ENCODE measurements at places on chromosomes 16 and 17. TPM values are rescaled to one million over a fixed set of nuclear protein-coding genes. Genes with fewer than 3 reads are reported as not detected.
A peak's percentile ranks its signal among the peaks of the same experiment; 100 is the strongest.

GRCh38 chr16:8768692-8769091, 28.7 kb downstream of the TMEM186 start:
- no peak for DNase-seq

GRCh38 chr16:56488035-56488434, 31.8 kb downstream of the BBS2 start:
- DNase-seq: no peak

- no peak for DNase-seq
These were observed 761 bp upstream of the MATCAP1 start for GRCh38 chr16:67184453-67184994.

Gene KRTAP4-9
- total RNA-seq: not detected

DNA sequence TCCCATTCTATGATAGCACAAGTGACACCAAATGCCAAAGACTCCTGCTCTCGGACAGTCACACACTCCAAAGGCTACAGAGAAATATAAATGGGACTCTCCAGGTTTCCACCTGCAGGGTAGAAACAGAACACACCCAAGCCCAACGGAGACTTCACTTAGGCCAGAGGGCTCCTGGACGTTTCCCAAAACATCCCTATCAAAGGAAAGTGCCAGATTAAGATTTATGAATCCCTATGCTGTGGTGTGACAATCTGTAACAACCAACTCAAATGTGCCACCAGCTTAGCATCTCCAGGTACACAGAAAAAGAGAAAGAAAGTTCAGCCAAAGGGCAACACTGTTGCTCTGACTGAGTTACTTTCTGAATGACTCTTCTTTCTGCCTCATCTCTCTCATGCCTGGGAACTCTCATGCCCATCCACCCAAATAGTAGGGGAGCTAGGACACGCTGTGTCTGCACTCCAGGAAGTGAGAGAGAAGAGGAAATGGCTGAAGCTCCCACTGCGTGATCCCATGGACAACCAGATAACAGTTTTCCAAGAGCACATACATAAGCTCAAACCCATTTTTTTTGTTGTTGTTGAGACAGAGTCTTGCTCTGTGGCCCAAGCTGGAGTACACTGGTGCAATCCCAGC, 49.7 kb downstream of the SMG6 start:
- no peak for DNase-seq

Gene CHMP1A
- total RNA-seq: 41.7 TPM

DNA sequence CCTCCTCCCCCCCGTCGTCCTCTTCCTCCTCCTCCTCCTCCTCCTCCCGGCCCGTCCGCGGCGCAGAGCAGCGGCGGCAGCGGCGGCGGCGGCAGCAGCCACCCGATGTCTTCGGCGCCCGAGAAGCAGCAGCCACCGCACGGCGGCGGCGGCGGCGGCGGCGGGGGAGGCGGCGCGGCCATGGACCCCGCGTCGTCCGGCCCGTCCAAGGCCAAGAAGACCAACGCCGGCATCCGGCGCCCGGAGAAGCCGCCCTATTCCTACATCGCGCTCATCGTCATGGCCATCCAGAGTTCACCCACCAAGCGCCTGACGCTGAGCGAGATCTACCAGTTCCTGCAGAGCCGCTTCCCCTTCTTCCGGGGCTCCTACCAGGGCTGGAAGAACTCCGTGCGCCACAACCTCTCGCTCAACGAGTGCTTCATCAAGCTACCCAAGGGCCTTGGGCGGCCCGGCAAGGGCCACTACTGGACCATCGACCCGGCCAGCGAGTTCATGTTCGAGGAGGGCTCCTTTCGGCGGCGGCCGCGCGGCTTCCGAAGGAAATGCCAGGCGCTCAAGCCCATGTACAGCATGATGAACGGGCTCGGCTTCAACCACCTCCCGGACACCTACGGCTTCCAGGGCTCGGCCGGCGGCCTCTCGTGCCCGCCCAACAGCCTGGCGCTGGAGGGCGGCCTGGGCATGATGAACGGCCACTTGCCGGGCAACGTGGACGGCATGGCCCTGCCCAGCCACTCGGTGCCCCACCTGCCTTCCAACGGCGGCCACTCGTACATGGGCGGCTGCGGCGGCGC, at the start of gene FOXF1:
Gene FOXF1, plus strand, starts transcription at position 63 of the 797 bp plus-strand sequence. Its CDS starts 43 bp downstream, at position 106.
- DNase-seq: peak; percentile 45

Gene NPIPA8
- 0.62 TPM for total RNA-seq

DNA sequence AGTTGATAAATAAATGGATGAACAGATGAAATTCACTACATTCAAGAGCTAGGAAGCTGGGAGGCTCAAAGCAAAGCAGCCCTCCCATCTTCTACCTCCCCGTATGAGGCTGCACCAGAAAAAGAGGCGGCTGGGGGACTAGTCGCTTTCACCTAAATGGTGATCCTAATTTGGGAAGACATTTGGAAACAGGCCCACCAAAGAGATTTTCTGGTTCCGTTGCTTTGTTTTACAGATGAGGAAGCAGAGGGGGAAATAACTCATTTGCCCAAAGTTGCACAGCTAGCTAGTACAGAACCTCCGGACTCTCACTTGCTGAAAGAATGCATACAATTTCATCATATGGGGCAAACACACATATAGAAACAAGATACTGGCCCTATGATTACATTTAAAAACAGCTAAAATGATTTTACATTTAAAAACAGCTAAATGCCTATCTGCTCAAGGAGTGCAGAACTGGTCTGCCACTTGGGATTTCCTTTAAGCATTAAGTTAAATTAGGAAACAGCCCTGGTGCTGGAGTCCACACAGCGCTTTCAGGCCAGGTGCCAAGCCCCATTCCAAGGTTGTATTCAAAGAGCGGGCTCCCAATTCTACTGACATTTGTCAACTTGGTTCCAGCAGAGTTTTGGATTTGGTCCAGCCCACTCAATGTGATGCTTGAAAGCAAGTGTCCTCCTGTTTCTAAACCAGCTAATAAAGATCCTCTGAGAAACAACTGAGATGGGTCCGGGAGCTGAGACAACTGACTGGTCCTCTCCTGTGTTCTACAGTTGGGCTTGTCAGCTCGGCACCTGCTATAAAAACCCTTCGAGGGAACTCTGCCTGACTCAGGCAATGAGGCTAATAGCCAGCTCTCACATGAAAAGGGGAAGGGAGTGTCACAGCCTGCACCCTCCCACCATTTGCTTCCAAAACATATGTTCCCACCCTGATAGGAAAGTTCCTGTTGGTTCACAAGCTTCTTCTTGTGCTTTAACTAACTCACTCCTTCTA, 11.7 kb downstream of the ERN1 start:
- peak; percentile 55 for DNase-seq

GRCh38 chr16:30335598-30336474, 19.3 kb downstream of the CD2BP2 start:
- DNase-seq: no peak

DNA sequence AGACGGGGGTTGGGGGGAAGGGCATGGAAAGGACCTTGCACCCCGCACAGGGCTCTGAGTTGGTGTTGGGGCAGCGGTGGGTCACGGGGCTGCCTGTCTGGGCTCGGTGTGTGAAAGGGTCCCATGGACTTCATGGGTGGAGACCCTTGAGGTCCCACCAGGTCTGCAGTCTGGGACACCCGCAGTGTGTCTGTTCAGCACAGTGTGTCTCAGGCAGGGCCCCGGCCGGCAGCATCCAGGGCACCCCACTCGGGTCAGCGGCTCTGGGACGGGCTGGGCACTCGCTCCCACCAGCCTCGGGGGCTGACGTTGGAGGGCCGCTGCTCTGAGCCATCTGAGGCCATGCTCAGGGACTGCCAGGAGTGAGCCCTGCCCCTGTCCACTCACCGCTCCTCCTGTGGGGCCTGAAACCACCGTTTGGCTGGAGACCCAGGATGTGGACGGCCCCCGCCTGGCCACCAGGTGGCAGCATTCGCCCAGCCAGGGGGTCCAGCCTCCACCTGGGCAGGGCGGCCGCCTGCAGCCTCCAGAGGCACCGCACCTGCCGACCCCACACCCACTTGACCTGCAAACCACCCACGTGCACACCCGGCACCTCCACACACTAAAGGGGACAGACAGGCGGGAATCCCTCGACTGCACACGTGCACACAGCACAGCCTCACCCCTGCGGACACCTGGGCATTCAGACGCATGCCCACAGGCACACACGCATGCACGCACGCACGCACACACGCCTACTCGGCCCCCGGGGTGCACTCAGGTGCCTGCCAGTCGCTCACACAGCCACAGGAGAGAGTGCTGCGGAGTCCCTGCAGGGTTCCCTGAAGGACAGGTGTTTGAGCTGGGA, 10.1 kb upstream of the ZFPM1 start:
- peak; percentile 79 for DNase-seq

GRCh38 chr16:18783430-18784341, 6.4 kb downstream of the RPS15A start:
- no peak for DNase-seq

Gene TEDC2
- 2.8 TPM for total RNA-seq

Gene NPIPB5
- 82.0 TPM for total RNA-seq

Gene TNFRSF17
- total RNA-seq: not detected

DNA sequence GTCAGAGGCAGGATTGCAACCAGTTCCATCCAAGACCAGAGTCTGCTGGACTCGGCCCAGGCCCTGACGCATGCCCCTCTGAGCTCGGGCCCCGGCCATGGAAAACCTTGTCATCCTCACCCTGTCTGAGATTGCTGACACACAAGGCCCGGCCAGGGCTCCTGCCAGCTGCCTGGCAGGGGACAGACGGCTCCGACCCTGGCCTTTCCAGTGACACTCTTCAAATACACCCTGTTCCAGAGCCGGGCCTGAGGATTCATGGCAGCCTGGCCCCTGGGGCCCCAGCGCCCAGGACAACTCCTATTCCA, 3.2 kb upstream of the PABPN1L start:
- DNase-seq: no peak

DNA sequence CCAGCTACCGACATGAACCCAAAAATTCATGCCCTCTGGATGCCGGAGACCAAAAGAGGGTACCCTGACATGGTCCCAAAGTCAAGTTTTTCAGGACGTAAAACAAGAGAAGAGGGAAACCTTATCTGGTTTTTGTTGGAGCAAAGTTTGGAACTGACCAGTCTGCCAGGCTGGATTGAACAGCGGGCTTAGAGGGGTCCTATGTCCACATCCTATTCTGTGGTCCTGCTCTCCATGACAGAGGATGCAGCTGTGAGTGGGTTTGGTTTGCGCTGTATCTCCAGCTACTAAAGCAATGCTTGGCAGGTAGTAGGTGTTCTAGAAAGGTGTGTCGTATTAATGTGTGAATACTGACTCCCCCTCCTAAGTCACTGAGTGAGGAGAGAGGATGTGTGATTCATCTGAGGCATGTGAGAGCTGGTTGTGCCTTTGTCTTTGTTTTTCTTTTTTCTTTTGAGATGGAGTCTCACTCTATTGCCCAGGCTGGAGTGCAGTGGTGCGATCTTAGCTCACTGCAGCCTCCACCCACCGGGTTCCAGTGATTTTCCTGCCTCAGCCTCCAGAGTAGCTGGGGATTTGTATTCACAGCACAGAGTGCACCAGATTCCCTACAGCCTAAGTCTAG, 31.0 kb downstream of the PMM2 start:
- DNase-seq: no peak

GRCh38 chr17:82668631-82669099, 20.4 kb upstream of the WDR45B start:
- DNase-seq: peak; percentile 53

Gene RNF112
- 6.8 TPM for total RNA-seq

Gene WNK4
- total RNA-seq: not detected

DNA sequence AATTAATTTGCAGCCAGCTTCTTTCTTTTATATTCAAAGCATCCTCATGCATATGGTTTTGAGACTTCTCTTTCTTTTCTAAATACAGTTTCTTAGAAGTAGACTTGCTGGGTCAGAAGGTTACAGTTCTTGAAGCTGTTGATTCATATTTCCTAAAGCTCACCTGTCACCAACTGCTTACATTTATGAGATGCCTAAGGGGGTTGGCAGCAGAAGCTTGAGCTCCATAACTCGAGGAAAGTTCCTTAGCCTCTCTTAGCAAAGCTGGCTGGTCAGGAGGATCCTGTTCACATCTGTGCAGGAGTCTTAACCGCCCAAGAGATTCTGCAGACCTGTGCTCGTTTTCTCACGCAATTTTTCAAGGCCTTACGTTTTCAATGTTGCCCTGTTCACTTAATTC, 218.8 kb downstream of the SNX29 start:
- no peak for DNase-seq

GRCh38 chr16:35585411-35585810, 2126.0 kb downstream of the TP53TG3F start:
- DNase-seq: no peak

DNA sequence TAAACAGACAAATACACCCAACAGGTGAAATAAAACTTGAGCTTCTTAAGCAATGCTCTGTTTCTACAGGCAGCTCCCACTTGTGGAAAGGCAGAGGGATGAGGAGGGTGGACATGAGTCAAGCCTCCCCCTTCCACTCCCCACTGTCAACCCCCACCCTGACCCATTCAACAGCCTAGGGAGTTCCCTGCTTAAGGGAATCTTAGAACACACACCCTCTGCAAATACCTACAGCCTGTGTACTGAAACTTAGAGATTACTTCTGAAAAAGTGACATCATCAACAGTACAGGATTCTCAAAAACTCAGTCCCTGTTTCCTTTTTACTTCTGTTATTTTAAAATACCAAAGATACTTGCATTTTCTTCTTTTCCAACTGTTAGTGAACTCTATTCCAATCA, 345.4 kb downstream of the SOX9 start:
- no peak for DNase-seq

Gene TMEM235
- total RNA-seq: not detected

Gene PMFBP1
- 0.42 TPM for total RNA-seq

- no peak for DNase-seq
These were observed 32.7 kb downstream of the ITGB3 start for GRCh38 chr17:47286198-47286914.

DNA sequence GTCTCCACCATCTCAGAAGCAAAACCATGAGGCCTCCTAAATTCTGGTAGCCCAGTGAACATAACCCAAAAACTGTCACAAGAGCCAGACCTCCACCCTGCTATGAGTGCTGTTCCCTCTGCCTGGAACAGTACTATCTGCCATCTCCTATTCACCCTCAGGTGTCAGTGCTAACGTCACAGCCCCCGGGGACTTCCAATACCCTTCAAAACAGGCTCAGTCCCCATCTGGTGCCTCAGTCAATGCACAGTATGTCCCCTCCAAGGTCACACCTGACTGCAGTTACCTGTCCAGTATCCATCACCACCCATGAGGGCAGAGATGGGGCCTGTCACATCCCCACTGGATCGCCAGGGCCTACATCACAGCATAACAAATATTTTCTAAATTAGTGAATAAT, 11.5 kb downstream of the CREBBP start:
- no peak for DNase-seq

DNA sequence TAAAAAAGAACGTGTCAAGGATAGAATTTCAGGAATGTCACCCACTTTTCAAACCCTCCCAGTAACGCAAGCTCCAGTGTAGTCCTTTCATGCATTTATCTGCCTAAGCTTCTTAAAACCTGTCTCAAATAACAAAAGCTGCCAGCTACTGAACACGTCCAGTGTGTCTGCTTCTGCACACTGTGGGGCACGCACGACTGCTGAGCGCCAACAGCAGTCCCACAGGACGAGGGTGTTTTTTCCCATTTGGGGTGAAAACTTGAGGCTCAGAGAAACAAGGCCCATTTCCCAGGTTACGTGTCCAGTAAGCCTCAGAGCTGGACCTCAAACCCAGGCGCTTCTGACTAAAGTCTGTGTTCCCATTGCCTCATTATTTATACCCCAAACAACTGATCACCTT, 17.2 kb downstream of the NTAN1 start:
- DNase-seq: no peak

Gene NXPH3
- total RNA-seq: 3.6 TPM
